ENCODE measurements at places on chromosomes 11 and 22.

GRCh38 chr22:47162865-47163264 is 400.4 kb downstream of the TBC1D22A start:
- no peak for DNase-seq

GRCh38 chr11:45457649-45458048 is 171.5 kb upstream of the SYT13 start:
- DNase-seq: no peak

DNA sequence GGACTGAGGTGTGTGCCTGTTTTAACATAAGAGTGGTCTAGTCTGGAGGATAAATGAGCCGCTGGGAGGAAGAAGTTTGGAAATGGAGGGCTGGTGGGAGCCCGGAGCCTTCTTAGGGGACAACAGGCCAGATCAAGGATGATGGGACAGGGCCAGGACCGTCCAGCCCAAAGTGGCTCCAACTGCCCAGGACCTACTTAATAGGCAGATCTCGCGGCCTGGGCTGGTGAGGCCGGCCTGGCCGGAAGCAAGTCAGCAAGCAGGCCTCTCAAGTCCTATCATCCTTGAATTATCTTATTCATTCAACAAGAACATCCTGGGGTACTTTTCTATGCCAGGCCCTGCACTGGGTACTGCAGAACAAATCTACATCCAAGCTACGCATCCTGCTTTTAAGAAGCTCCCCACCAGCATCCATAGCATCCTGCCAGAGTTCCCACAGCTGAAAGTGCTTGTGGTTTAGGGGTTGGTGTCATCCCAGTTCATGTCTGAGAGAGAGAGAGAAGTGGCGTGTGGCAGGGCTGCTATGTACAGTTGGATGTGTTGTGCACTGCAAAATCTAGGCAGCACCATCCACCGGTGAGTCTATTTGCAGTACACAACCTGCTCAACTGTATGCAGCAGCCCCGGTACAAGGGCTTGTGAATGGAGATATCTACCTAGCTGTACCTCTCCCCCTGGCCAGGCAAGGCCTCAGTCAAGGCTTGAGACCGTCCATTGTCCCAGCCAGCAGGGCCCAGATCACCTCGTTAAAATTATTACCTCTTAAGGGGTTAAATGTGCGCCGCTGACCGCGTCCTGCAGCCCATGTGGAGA is 82.1 kb downstream of the FBLN1 start:
- DNase-seq: no peak

DNA sequence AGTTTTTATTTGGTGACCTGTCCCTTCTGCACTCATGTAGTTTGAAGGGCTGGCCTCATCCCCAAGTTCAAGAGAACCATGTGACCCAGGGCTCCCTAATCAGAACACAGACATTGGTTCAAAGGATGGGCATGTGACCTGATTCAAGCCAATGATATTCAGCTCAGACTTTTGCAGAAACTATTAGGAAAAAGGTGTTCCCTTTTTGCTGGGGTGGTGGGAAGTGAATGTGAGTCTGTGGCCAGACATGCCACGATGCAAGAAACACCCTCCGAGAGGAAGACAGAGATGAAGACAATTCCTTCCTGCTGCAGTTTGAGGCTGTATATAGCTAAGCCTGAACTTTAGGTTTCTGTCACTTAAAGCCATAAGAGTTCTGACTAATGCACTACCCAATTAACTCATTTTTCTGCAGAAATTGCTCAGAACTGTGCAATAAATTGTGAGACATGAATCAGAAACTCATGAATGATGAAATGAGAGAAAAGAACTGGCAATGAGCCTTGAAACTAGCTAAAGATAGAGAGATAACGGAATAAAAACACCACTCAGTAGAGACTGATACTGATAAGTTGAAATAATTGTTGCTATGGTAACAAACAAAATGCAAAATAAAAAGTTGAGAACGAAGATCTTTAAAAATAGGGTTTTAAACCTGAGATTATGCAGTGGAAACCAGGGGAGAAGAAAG is 9.2 kb upstream of the MAPK1 start:
- DNase-seq: no peak

DNA sequence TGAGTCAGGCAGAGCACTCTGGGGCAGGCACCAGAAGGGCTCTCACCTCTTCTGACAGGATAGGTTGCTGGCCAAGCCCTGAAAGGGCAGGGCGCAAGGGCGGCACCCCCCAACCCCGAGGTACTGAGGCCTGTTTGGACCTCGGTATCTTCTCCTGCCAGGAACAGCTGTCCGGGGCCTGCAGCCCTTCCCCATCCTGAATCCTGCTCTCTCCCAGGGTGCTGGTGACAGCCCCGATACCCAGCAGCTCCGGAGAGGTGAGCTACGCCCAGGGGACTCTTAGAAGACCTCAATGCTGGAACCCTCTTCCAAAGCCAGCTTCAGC is 79.1 kb downstream of the PHF21B start:
- DNase-seq: no peak

- DNase-seq: no peak
Measured at GRCh38 chr11:57899378-57899777, 124.3 kb upstream of the OR9Q1 start.

- DNase-seq: no peak
Measured at GRCh38 chr11:116519499-116519898, 253.3 kb downstream of the BUD13 start.

DNA sequence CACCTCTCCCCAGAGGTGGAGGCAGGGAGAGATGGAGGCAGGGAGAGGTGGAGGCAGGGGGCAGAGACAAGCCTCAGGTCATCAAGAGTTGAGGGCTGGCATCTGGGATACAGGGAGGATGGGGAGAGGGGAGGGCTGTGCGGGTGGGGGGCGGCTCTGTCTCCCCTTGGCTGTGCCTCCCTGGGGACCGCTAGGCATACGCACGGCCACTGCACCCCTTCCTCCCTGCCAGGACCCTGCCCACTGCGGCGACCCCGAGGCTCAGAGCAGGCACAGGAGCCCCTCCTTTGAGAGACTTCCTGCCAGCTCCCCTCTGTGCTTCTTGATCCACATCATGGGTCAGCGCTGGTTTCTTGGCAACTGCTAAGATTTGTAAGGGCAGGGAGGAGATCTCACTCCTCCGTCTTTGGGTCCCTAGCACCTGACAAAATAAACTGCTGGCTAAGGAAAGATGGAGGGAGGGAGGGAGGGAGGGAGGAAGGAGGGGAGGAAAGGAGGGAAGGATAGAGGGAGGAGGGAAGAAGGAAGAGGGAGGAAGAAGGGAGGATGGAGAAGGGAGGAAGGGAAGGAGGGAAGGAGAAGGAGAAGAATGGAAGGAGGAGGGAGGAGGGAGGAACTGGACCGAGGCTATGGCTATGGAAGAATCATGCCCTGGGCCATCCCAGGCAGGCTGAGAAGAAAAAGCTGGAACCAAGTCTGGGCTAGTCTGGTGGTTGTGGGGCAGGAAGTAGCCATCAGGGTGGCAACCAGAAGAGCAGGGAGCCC is 18.5 kb downstream of the PRR33 start:
- no peak for DNase-seq

- DNase-seq: no peak
Measured at GRCh38 chr11:20089796-20090653, 70.2 kb downstream of the DBX1 start.

GRCh38 chr11:120774591-120775386 is 249.1 kb upstream of the TBCEL start:
- DNase-seq: no peak

GRCh38 chr11:20623252-20623651 is 23.8 kb downstream of the SLC6A5 start:
- no peak for DNase-seq

DNA sequence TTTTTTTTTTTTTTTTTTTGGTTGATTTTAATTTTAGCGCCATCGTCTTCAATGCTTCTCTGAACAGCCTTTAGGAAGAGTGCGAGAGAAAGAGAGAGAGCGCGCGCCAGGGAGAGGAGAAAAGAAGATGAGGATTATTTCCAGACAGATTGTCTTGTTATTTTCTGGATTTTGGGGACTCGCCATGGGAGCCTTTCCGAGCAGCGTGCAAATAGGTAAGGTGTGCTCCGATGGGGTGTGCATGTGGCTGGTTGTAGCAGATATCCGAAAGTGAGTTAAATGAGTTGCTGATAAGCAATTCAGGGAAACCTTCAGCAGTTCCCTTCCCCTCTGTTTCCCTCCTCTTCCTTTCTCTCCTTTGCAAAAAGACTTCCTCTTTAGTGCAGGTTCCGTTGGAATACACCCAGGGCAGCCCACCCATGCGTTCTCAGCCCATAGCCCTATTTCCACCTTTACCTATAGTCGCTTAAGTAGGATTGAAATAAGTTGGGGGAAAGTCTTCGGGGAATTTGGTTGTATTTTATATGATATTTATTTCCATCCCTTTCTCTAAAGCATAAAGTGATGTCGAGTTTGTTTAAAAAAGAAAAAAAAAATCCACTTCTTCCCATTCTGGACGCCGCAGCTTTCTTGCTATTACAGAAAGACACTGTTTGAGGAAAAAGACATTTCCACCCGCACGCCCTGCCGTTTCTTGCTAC is 1.1 kb downstream of the GRIA4 start:
- no peak for DNase-seq

DNA sequence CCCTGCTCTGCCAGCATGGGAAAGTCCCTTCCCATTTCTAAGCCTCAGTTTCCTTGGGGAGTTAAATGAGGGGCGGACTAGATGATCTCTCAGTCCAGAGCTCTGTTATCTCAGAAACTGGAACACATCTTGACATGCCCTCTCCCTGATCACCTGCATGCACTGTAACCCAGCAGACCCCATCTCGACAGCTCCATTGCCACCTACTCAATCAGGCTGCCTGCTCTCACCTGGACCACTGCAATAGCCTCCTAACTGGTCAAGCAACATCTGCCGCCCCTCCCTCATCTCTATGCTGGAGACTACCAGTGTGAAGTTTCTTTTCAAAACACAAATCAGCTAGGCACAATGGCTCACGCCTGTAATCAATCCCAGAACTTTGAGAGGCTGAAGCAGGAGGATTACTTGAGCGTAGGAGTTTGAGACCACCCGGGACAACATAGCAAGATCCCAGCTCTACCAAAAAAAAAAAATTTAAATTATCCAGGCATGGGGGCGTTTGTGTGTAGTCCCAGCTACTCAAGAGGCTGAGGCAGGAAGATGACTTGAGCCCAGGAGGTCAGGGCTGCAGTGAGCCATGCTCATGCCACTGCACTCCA is 22.2 kb downstream of the LRRC55 start:
- no peak for DNase-seq

- DNase-seq: no peak
Measured at GRCh38 chr11:61946894-61947293, 3.3 kb upstream of the BEST1 start.

- DNase-seq: no peak
Measured at GRCh38 chr11:99554232-99554903, 533.6 kb downstream of the CNTN5 start.

- DNase-seq: no peak
Measured at GRCh38 chr22:19799322-19800190, 39.0 kb downstream of the TBX1 start.

- DNase-seq: no peak
Measured at GRCh38 chr11:74019104-74019738, 10.3 kb upstream of the UCP3 start.

- no peak for DNase-seq
Measured at GRCh38 chr22:29815580-29815979, 22.5 kb downstream of the ASCC2 start.

- DNase-seq: no peak
Measured at GRCh38 chr11:80718611-80719291, 1277.9 kb upstream of the TENM4 start.
